ENCODE measurements at places on chromosomes 5 and 9.

- H3K27me3 ChIP-seq = no peaks in the 10 kb centered on the region
- H3K4me1 ChIP-seq = no peaks in the 10 kb centered on the region
- H3K27ac ChIP-seq = no peak overlapping the region
- H3K36me3 ChIP-seq = no peaks in the 10 kb centered on the region
- no peak overlapping the region for H3K4me3 ChIP-seq
Measured at GRCh38 chr5:75933489-75933888, 149.7 kb upstream of the SV2C start.

- H3K27ac ChIP-seq = no peak overlapping the region
- no peak for DNase-seq
- H3K27me3 ChIP-seq = no peaks in the 10 kb centered on the region
Measured at GRCh38 chr5:25488119-25488518, 843.3 kb upstream of the CDH10 start.

DNA sequence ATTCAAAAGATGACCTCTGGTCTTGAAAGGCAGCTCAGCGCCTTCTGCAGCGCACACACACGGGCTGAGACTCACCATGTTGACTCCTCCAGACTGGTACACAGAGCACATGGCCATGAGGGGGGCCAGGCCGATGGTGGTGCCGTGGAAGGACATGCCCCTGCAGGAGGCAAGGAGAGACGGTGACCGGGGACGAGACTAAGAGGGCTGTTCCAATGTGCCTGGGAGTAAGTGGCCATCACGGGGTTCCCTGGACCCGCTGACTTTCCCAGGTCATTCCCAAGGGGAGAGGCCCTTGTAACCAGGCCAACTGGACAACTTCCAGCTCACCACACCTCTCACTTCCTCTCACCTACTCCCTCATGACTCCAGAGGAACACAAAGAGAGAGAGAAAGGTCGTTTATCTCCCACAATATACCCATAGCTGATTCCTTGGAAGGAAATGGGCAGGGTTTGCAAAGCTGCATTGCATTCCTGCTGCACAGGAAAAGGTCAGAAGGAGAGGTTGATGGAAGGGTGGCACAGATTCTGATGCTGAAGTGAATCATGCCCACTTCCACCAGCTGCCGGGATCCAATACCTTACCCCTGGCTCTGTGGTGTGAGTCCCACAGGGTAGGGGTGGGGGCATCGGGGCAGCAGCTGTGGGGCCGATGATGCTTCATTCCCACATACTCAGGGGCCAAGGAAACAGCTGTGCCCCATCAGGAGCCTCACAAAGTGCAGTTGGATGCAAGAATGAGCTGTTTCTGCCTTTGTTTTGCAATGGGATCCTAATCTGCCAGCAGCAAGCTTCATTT, 47.2 kb downstream of the NIPAL4 start:
- H3K36me3 ChIP-seq = no peaks in the 10 kb centered on the region
- H3K27me3 ChIP-seq = no peaks in the 10 kb centered on the region
- no peak for DNase-seq
- peaks cover 6% of the 10 kb centered on the region for H3K4me1 ChIP-seq
- H3K27ac ChIP-seq = no peak overlapping the region
- H3K4me3 ChIP-seq = no peak overlapping the region

DNA sequence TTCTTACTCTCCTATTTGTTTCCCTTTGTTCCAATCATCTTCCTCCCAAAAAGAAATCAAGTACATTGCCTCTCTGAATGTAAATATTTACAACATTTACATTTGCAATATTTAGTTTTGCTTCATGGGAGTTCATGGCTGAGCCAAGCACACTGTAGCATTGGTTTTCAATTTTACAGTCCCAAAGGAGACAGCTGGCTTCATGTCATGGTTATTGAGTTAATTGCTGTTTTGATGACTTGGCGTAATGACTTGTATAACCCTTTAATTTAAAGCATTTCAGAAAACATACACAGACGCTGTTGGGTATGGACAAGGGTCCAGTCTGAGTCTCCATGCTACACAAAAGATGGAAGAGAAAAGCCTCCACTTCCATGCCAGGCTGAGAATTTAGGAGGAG, 25.6 kb upstream of the VLDLR start:
- no peak overlapping the region for H3K27ac ChIP-seq
- H3K4me3 ChIP-seq = no peak overlapping the region
- no peaks in the 10 kb centered on the region for H3K4me1 ChIP-seq
- DNase-seq = no peak
- H3K27me3 ChIP-seq = no peaks in the 10 kb centered on the region

DNA sequence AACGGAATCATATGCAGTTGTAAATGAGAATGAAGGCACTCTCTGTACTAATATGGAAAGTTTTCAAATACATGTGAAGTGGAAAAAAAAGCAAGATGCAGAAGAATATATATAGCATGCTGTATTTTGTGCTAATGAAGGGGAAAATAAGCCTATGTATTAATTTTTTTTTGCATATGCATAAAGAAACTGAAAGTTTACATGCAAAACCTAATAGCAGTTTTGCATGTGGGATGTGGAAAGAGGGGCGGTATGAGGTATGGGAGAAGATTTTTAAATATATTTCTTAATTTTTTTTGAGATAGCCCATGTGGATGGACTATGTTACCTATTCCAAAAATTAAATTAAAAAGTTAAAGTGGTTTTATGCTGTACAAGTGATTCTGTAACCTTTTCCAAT, 83.7 kb upstream of the IL12B start:
- no peak for DNase-seq
- no peak overlapping the region for H3K27ac ChIP-seq
- peaks cover 4% of the 10 kb centered on the region for H3K4me1 ChIP-seq
